ENCODE measurements at places on chromosomes 5 and 9.

DNA sequence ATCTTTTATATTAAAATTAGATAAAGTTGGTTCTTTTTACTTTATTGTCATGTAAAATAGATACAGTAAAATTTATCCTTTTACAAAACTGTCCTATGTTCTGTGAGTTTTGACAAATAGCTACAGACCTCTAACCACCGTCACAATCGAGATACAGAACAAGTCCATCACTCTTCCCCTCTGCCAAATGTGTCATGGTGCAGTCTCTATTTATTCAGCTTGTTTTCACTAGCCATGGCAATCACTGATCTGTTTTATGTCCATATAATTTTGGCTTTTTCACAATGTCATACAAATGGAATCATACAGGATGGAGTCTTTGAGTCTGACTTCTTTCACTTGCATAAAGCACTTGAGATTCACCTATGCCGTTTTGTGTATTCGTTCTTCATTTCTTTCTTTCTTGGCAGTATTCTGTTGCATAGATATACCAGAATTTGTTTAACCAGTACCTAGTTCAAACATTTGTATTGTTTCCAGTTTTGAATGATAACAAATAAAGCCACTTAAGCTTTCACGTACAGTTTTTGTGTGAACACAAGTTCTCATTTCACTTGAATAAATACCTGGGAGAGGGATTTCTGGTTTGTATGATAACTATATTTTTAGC is 273.2 kb upstream of the MPDZ start:
- DNase-seq: no peak

- no peak for DNase-seq
Measured at GRCh38 chr9:128005923-128006322, 25.1 kb upstream of the EEIG1 start.

DNA sequence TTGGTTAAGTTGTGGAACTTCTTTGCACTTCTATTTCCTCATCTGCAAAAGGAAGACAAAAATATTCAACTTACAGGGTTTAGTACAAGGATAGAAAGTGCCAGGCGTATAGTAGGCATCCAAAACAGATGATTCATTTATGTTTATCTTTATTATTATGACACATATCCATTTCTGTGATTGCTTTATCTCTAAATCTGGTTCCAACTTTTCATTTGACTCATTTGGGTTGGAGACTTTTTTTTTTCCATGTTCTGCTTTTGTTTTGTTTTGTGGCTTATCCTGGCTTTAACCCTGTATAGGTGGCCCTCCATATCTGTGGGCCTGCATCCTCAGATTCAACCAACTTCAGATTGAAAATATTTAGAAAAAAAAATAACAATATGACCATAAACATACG is 186.7 kb upstream of the SLC24A2 start:
- peak; percentile 16 for DNase-seq

DNA sequence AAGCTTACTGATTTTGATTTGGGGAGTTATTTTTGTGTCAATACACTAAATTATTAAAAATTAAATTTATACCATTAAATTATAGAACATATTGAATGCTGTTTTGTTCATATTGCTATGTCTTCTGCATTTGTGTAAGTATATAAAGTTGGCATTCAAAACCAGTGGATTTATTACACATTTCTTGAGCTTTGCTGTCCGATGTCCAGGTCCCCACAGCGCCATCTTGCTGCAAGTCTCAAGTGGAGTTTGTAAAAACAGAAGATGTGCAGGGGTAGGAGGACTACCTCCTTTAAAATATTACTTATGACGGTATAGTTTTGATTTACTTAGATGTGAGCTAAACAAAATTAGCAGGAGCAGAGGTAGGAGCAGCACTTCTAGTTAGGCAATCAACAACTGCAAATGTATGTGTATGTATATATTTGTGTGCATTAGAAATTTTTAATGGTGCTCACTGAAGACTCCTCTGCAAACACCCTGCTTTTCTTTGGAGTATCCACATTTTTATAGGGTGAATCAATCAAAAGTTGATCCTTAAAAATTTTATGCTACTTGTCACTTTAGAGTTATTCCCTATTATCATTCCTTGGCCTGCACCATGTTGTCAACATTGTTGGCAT is 37.4 kb downstream of the CPEB4 start:
- peak; percentile 61 for DNase-seq

DNA sequence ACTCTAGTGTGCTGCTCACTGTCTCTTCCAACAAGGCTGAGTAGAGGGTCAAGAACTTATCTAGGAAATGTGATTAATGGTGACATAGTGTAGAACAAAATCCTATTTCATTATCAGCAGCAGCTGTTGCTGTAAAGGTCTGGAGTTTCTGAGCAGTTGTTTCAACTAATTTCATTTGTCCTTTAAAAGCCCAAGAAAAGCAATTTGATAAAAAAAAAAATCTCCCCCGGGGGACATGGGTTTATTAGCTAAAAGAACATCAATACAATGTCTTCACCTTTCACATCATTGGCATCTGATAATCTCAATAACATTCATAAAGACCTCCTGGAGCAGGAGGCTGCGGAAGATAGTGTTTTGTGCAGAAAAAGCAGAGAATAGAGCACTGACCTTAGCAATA is 468.1 kb downstream of the KCTD16 start:
- DNase-seq: no peak

- DNase-seq: peak; percentile 82
Measured at GRCh38 chr9:131020388-131020787, 11.4 kb downstream of the LAMC3 start.

GRCh38 chr9:114899995-114900394 is 30.4 kb downstream of the TNFSF8 start:
- DNase-seq: no peak

GRCh38 chr9:8224381-8224801 is 424.8 kb upstream of the DMAC1 start:
- no peak for DNase-seq

GRCh38 chr9:16628413-16628812 is 242.1 kb downstream of the BNC2 start:
- DNase-seq: peak; percentile 18

- DNase-seq: no peak
Measured at GRCh38 chr9:1208157-1208556, 158.0 kb downstream of the DMRT2 start.

- DNase-seq: peak; percentile 46
Measured at GRCh38 chr9:77063645-77064285, 44.3 kb downstream of the FOXB2 start.

GRCh38 chr5:148962761-148963324 is 100.0 kb downstream of the SH3TC2 start:
- no peak for DNase-seq

DNA sequence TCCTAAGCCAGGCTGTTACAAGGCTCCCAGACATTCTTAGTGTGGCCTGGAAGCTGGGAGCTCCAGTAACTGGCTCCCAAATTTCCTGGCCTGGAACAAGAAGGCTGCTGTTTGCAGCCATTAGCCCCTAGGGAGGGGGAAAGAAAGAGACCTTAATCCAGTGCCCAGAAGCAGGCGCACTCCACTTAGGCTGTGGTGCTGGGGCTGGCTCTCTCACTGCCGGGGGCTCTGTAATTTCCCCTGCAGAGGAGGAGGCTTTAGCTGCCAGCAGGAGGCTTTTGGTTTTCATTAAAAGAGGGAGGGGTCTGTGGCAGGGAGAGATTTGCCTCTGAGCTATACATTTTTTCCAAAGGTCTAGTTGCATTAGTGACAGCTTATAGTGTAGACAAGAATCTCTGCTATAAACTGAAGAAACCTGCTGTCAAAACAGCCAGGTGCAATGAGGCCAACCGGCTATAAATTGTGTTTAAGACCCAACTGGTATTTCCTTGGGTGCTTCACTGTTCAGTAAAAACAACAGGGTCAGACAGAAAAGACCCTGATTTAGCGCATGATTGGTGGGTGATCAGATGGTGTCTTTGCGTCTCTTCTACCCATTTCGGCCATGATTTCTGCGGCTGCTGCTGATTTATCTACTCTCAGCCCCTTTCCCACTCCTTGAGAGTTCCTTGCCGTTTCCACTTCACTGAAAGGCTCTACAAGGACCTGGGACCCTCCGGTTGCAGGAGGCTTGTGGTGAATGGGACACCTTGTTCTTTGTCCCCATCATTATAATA is 254.6 kb downstream of the AOPEP start:
- no peak for DNase-seq

DNA sequence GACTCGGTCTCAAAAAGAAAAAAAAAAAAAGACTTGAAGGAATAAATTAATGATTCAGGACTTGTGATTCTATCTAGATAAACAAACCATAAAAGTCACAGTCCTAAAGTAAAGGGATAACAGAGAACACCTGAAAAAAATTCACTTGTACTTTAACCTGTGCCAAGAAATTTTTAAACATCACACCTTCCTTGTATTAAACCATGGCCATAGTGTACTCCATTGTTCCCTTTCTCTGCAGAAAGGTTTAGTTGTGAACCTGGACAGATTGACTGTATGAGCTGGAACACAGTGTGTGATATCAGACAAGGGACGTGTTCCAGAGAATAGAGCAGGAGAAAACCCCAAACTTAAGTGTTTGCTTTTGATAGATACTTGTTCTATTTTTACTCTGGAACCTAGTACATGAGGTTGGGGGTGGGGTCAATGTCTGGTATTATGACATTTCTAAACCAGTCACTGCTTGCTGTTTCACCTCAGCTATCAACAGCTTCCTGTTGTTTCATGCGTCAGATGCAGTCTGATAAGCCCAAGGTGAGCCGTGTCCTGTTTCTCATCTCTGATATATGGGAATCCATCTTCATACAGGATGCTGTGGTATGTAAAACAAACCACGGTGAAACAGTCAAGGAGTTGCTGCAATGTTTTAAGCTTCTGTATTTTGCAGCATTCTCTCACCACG is 62.5 kb upstream of the ITGA1 start:
- DNase-seq: no peak

DNA sequence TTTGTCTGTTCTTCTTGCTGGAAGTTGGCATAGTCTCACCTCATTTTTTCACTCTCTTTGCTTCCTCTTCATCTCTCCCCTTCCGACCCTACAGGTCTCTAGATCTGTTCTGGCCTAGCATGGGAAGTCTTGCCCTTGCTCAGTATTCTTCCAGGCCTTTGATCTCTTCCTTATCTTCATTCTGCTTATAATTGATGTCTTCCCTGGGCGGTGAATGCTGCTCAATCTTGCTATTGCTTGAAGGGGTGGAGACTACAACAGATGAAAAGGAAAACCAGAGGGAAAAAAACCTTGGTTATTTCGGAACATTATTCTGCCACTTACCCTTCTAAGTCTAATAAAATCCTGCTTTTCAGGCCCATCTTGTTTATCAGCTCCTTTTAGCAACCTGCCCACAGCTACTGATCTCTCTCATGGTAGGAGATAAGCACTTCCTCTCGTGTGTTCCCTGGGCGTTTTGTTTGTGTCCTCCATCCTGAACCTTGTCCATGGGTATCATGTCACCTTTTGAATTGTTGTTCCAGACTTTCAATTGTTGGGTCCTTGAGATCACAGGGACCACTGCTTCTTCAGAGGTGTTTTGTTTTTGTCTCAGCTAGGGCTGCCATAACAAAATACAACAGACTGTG is 375.6 kb downstream of the ADGRV1 start:
- no peak for DNase-seq

DNA sequence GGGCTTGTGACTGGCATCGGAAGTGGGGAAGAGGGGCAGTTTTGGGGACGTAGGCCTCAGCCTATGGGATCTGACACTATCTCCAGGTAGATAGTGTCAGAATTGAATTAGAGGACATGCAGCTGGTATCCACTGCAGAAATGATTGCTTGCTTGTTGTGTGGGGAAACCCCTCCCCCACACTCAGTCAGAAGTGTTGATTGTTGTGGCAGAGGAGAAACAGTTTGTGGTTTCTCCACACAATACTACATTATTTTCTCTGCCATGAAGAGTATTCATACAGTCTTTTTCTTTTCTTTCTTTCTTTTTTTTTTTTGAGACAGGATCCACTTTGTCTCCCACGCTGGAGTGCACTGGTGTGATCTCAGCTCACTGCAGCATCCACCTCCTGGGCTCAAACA is 113.9 kb downstream of the ARRDC3 start:
- no peak for DNase-seq

DNA sequence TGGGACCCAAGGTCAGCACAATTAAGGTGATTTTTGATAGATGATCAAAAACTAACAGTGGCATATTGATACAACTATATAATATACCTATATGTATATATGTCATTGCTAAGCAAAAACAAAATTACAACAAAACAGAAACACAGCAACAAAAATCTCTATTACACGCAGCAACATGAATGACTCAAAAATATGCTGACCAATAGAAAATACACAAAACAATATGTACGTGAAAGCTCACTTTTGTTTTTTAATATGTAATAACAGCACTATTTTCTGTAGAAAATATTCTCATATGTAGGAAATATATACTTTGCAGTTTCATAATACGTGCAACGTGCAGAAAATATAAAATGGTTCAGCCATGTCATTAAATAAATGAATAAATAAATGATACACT is 1985.7 kb upstream of the CDH9 start:
- no peak for DNase-seq

DNA sequence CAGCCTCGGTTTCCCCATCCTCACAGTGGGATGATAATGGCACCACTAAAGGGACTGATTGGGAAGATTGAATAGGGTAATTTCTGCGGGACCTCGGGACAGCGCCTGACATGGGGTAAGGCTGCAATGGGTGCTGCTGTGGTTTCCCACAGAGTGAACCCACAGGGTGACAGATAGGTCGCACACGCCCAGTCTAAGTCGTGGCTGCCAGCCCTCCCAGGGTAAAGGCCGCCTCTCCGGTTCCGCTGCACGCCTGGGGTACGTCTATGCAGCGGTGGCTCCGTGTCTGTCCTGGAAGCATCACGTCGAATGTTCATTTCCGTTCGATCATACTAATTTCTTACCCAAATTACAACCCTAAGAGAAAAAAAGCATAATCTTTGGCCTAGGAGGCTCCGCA is 631 bp downstream of the CFAP77 start:
- no peak for DNase-seq

DNA sequence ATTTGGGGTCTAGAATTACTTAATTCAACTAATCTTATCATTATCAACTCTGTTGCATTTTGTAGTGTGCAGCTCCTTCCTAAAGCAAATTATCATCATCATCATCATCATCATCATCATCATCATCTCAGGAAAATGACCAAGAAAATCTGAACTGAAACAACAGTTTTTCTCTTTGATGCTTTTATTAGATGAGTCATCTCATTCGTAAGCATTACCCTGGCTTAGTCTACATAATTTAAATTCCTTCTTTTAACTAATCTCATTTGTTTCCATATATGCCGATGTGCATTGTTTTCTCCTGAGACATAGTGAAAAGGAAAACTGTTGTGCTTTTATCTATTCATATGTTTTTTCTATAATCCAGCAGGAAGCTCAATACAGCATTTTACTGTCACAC is 173.0 kb upstream of the PDE4D start:
- DNase-seq: no peak

DNA sequence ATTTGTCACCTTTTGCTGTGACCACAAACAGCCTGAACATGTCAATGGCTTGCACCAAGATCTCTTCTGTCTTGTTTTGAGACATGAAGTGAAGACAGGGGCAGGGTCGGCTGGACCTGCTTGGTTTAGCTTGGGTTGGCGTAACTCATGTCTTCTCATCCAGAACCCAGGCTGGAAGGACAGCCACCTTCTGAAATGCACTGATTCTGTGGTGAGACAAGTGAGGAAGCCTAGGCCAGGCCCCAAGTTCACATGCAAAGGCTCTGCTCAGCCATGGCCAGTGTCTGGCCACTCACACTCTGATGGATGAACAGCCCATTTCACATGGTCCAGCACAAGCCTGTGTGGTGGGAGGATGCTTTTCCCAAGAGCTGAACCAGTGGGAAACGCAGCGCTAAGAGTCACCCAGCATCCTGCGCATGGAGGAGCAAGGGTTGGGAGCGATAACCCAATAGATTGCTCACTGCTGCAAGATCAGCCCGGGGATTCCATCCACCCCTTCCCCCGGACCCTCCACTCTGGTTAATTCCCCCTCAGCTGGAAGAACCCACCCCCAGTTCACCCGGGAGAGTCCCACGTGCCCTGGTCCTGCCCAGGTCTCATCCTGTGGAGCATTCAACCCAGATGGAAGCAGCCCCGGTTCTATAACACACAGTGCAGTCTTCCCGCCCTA is 16.2 kb upstream of the MED10 start:
- no peak for DNase-seq

All from fibroblast of gingiva (primary cell).